Cerebellar nuclear complex (tissue), 1 donor: ENCODE measurements at places on chromosomes 13 and 19.

GRCh38 chr19:29516358-29516725, 9.5 kb upstream of the VSTM2B start:
- DNase-seq: no peak

- DNase-seq: no peak
Observed at GRCh38 chr13:100483841-100484381, 104.7 kb downstream of the GGACT start.

DNA sequence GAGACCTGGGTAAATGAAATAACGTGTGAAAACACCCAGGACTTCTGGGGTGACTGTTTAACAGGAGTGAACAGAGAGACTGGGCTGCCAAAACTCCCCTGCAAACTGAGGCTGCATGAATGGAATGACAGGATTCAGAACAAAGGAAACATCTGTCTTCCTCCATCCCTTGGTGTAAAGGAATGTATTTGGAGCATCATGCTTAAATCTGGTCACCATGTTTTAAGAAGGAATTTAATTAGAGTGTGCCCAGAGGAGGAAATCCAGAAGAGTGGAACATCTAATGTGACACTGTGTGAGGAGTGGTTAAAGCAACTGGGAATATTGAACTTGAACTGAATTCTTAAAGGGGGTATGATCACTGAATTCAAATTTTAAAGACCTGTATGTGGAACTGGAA, 437.2 kb downstream of the LIG4 start:
- no peak for DNase-seq

DNA sequence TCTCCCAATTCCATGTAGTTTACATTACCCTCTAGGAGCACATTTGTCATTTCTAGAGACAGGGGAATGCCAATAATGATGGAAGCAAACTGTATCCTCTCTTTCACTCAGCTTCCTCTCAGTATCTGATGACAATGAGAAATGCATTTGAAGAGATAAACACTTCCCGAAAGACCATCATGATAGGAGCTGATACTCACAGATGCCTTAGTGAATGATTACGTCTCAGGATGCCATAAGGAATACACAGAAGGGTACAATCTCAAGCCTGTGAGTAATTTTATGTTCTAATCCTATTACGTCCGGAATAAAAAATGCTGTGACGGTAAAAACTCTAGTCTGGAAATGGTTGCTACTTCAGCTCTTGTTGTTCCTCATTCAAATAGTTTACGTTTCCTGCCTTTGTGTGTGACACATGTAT, 663.8 kb upstream of the MIR17HG start:
- DNase-seq: no peak

- DNase-seq: no peak
Observed at GRCh38 chr13:73365252-73365651, 306.4 kb downstream of the KLF5 start.

GRCh38 chr13:20024702-20025101, 66.2 kb downstream of the ZMYM2 start:
- no peak for DNase-seq

DNA sequence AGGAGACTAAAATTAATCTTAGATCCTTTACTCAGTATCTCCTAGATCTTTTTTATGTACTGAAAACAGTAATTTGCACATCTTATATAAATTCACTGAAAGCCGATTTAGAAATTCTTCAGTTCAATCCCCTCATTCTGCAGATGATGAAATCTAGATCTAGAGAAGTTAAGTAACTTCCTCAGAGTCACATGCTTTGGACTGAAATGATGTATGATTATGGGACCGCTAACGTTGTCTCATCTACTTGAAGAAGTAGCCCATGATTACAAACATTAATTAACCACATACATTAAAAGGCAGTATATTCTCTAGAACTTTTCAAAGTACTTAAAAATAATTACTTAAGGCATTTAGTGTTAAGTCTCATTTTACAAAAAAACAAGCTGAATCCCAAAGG, 37.8 kb downstream of the ELF1 start:
- no peak for DNase-seq
